Heart left ventricle (tissue), 16 donors: ENCODE measurements at places on chromosomes 6 and 20.

DNA sequence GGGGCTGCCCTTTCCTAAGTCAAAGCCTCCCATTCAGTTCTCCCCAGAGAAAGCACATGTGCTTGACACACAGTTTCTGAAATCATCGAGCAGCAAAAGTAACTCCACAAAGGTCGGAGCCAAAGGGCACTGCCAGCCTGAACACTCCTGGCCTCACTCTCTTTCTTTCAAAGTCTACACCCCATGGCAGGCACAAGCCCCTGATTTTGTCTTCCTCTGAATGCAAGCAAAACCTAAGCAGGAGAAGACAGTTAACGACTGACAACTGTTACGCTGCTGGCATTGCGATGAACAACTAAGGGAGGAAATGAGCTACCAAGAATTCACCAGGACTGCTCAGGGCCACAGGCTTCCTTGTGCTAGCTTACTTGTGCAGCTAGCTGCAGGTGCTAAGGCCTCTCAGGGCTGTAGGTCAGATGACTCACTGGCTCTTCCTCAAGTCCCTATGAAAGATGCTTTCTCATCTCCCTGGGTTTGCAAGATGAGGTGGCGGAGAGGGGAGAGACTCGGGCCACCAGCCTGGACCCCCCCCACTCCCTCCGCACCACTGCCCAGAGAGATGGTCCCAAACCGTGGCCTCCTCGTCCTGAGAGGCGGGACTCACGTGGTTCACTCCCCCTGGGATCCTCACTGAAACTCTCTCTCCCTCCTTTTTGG is 208.2 kb downstream of the DLL1 start:
- no peaks in the 10 kb centered on the region for H3K27me3 ChIP-seq
- H3K4me3 ChIP-seq: no peak overlapping the region
- no peaks in the 10 kb centered on the region for H3K4me1 ChIP-seq
- no peak for DNase-seq

GRCh38 chr6:128443553-128443952 is 76.8 kb downstream of the PTPRK start:
- H3K36me3 ChIP-seq: no peaks in the 10 kb centered on the region
- H3K4me3 ChIP-seq: no peak overlapping the region
- H3K4me1 ChIP-seq: peaks cover 12% of the 10 kb centered on the region
- DNase-seq: no peak
- no peaks in the 10 kb centered on the region for H3K27me3 ChIP-seq
- H3K27ac ChIP-seq: no peak overlapping the region

GRCh38 chr6:117345292-117345610 is 79.9 kb downstream of the VGLL2 start:
- H3K27me3 ChIP-seq: no peaks in the 10 kb centered on the region
- no peak for DNase-seq
- no peaks in the 10 kb centered on the region for H3K4me1 ChIP-seq

- DNase-seq: peak; percentile 89
- H3K27me3 ChIP-seq: no peaks in the 10 kb centered on the region
- no peaks in the 10 kb centered on the region for H3K36me3 ChIP-seq
- H3K4me1 ChIP-seq: no peaks in the 10 kb centered on the region
Observed at GRCh38 chr20:33674294-33675135, at the start of gene NECAB3. Gene NECAB3 (minus strand): TSS chr20:33674428. CDS start chr20:33674352, 76 bp downstream.

DNA sequence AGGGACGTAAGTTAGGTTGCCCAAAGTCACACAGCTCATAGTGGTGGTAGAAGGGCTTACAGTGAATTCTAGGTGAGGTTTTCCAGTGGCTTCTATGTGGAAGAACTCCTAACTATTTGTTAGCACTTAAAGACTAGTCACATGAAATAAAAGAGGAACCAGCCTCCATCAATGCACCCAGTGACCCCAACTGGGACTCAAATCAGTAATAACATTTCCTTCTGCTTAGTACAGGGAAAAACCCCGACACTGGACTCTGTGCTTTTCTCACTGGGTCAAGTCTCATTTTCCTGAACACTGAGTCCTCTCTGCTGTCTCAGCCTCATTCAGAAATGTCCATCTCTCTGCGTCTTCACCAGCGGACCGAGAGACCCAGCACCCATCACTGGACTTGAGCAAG is 89.2 kb downstream of the SLC22A23 start:
- no peaks in the 10 kb centered on the region for H3K36me3 ChIP-seq
- DNase-seq: no peak
- no peaks in the 10 kb centered on the region for H3K27me3 ChIP-seq
- H3K4me1 ChIP-seq: peaks cover 3% of the 10 kb centered on the region
- no peak overlapping the region for H3K4me3 ChIP-seq

- H3K4me3 ChIP-seq: peak overlapping the region; percentile 17
- no peak overlapping the region for H3K27ac ChIP-seq
- DNase-seq: peak; percentile 28
- H3K27me3 ChIP-seq: no peaks in the 10 kb centered on the region
- no peaks in the 10 kb centered on the region for H3K4me1 ChIP-seq
Observed at GRCh38 chr6:20319520-20320357, 81.9 kb upstream of the E2F3 start.

GRCh38 chr6:36793296-36793912 is 45.8 kb downstream of the CPNE5 start:
- no peaks in the 10 kb centered on the region for H3K27me3 ChIP-seq
- H3K4me3 ChIP-seq: no peak overlapping the region
- H3K36me3 ChIP-seq: peaks cover 4% of the 10 kb centered on the region
- no peak for DNase-seq

DNA sequence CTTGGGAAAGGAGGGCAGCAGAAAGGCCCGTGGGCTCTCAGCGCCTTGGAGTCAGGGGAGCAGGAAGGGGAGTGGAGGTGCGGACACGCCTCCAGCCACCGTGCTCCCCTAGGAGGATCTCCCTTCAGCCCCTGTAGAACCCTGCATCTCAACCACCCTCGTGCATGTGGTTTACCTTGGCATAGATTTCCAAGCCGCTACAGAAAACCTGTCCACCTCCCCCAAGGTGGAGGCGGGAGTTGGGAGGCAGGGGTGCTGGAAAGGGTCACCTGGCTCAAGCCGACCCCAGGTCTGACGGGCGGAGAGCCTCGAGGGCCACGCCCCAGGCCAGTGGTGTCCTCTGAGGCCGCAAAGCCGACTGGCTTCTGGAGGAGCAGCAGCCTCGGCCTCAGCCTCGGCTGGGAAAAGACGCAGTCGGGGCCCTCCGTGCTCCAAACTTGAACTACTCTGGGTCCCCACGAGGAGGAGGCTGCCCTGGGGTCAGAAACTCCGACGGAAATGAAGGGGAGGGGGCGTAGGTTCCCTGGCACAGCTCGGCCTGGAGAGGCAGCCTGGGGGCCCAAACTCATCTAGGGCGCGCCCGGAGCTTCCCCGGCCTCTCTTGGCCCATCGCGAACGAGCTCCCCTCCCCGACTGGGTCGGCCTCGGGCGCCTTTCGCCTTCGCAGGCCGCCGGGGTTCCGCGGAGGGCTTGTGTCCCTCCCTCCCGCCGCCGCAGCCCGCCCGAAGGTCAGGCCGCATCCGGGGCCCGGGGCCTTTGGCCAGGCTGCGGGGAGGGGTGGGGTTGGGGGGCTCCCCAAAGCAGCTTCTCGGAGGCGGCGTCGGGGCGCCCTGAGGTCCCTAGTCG is 6.3 kb upstream of the FOXF2 start:
- H3K27me3 ChIP-seq: peaks cover 96% of the 10 kb centered on the region
- no peak overlapping the region for H3K27ac ChIP-seq
- no peak for DNase-seq
- no peaks in the 10 kb centered on the region for H3K36me3 ChIP-seq
- peaks cover 40% of the 10 kb centered on the region for H3K4me1 ChIP-seq

DNA sequence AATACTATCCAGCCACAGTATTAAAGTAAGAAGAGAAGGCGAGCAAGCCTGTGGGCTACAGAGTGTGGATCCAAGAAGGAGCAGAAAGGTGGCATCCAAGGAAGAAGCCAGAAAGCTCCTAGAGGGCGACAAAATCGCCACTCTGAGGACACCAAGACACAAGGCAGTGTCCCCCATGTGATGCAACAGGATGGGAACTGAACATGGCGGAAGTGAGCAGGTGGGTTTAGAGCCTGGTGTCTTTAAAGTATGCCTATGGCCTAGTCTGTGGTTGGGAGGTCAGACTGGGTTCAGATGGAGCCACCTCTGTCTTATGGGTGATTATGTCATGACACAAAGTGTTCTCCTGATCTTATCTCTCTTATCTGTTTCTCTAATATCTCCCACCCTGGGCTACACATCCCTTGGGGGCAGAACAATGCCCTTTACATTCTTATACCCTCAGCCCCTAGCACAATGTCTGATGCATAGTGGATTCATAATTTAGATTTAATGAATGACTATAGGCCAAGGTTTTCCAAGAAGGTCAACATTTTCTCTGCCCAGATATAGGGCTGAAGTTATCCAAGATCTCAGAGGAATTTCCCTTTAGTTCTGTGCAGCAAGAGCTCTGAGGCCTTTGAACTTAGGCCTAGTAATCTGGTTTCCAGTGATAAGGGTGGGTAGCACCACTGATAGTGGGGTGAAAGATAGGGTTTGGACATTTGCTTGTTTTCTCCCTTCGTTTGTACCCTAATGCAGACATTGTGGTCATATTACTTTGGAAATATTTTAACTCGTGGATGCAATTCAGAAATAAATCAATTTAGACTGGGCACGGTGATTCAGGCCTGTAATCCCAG is 167.3 kb upstream of the AKIRIN2 start:
- no peaks in the 10 kb centered on the region for H3K27me3 ChIP-seq
- H3K36me3 ChIP-seq: no peaks in the 10 kb centered on the region
- no peak overlapping the region for H3K4me3 ChIP-seq

DNA sequence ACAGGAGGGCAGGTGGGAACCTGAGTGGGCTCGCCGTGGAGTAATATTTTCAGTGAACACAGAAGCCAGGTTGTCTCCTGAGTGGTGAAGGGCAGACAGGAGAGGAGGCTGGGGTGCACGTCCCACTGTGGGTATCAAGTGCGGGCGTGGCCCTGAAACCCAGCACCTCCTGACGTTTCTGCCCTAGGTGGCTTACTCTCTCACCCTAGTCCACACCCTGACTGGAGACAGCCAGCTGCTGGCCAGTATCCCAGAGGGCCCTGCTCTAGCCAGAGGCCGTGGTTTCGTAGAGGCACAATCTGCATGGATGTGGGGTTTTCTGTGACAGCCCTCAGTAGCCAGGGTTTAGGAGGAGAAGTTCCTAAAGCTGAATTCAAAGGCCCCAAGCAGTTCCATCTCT is 86.7 kb downstream of the TRERF1 start:
- H3K27ac ChIP-seq: peak overlapping the region; percentile 55
- no peak overlapping the region for H3K4me3 ChIP-seq
- H3K27me3 ChIP-seq: no peaks in the 10 kb centered on the region
- H3K4me1 ChIP-seq: peaks cover 25% of the 10 kb centered on the region

DNA sequence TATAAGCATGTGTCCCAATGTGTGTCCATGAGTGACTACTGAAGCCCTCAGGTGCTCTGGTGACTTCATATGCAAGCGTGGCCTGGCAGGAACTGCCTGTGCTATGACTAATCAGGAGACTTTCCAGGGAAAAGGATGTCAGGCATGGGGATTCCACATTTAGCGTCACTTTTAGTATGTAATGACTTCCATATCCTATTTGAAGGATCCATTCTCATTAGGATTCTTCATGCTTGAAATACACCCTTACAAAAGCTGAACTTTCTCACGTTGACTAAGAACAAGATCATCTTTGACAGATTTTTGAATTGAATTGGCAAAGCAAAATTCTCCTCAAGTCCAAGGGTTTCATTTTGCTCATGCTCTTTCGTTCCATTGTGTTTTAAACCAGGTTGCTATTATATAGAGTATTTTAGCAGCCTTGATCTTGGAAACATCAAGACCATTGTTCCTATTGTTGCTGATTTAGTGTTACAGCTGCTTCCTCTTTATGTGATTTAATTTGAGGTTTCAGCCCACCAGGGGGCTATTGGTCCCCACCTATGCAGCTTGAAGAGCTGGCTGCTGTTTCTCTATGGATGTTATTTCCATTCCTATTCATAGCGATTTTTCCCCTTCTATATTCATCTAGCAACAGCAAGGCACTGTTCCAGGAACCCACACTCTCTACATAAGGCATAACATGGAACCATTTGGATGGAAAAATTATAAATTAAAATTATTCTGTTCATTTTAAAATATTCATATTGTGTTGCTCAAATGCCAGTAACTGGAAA is 418.6 kb downstream of the CDKAL1 start:
- H3K27ac ChIP-seq: no peak overlapping the region
- no peak for DNase-seq
- H3K36me3 ChIP-seq: peaks cover 5% of the 10 kb centered on the region
- H3K4me3 ChIP-seq: no peak overlapping the region
- H3K27me3 ChIP-seq: no peaks in the 10 kb centered on the region

DNA sequence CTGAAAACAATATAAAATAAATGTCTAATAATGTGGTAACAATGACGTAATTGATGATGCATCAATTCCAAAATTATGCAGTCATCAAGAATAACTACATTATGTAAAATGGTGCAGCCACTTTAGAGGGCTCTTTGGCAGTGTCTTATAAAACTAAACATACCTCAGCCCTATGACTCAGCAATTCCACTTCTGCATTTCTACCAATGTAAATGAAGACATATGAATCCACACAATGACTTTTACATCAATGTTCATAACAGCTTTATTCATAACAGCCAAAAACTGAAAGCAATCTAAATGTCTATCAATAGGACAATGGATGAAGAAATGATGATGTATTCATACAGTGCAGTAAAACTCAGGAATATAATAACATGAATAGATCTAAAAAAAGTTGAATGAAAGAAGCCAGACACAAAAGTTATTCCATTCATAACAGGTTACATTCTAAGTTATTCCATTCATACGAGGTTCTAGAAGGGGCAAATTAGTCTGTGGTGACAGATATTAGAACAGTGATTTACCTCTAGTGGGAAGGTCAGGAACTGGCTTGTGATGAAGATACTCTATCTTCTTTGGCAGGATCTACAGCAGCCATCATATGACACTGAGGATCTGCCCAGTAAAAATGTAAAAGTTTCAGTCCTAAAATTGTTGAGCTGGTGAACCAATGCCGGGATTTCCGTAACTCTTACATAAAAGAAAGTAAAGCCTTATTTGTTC is 396.1 kb downstream of the PLCB1 start:
- no peak for DNase-seq
- H3K36me3 ChIP-seq: no peaks in the 10 kb centered on the region
- H3K4me3 ChIP-seq: no peak overlapping the region
- H3K4me1 ChIP-seq: peaks cover 6% of the 10 kb centered on the region

DNA sequence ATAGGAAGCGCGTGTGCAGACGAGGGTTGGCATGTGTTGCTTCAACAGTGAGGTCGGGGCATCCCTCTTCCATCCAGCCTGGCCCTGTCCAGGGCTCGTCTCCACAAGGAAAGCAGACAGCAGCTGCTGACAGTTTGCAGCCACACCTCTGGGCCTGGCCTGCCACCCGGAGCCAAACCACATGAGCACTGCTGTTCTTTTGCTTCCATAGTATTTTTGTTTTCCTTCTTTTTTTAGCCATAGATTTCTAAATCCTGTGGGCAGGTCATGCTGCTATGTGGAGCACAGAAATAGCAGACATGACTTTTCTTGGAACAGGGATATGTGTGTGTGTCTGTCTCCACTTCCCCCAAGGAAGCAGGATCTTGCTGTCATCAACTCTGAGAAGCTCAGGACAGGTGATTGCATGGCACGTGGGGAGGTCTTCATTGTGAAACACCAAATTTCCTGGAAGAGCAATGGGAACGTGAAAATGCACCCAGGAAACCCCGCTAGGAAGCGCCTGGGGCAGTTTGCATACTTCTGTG is 167.4 kb downstream of the DTNBP1 start:
- H3K36me3 ChIP-seq: peaks cover 18% of the 10 kb centered on the region
- peak overlapping the region; percentile 44 for H3K27ac ChIP-seq
- no peak overlapping the region for H3K4me3 ChIP-seq
- DNase-seq: peak; percentile 64

GRCh38 chr6:167590193-167590592 is 236.5 kb upstream of the AFDN start:
- no peak overlapping the region for H3K4me3 ChIP-seq
- H3K4me1 ChIP-seq: peaks cover 4% of the 10 kb centered on the region
- no peak overlapping the region for H3K27ac ChIP-seq
- no peaks in the 10 kb centered on the region for H3K36me3 ChIP-seq
- no peaks in the 10 kb centered on the region for H3K27me3 ChIP-seq
- DNase-seq: no peak
